ENCODE measurements at places on chromosomes 16 and 17.

- no peak for DNase-seq
Observed at GRCh38 chr17:40145476-40145875, 5.1 kb downstream of the CASC3 start.

DNA sequence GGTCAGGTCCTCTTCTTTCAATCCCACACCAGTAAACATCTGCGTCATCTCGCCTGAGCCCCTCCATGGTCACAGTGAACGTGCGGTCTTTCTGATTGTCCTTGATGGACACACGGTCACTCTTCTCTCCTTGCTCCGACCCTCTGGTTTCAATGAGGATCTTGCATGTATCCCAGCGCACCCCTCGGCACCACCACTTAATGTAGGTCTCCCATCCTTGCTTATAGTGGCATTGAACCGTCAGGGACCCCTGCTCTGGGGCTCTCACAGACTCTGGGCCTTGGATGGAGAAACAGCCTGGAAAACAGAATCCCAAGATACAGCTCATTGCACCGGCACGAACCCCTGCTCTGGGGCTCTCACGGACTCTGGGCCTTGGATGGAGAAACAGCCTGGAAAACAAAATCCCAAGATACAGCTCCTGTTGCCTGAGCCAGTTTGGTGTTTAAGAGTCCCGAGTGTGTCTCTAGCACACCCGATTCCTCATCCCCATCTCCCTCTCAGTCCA is 5.4 kb downstream of the CD300LB start:
- no peak for DNase-seq

- DNase-seq: no peak
Observed at GRCh38 chr16:88550246-88550661, 19.9 kb upstream of the ZC3H18 start.

DNA sequence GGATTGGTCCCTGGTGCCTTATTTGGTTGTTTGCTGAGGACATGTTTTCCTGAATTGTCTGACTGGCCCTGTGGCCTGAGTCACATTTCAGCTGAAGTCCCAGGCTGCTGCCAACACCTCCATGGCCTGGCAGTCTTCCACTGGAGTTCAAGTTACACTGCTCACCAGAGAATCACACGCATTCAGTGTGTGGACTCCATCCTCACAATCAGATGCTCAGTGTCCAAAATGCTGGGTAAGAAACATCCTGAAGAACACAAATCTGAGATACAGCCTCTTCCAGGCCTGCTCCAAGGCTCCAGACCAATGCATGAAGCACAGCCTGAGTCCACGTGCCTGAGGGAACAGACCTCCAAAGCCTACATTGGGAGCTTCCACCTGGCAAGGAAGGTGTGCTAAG is 19.2 kb downstream of the CD300LB start:
- DNase-seq: no peak

DNA sequence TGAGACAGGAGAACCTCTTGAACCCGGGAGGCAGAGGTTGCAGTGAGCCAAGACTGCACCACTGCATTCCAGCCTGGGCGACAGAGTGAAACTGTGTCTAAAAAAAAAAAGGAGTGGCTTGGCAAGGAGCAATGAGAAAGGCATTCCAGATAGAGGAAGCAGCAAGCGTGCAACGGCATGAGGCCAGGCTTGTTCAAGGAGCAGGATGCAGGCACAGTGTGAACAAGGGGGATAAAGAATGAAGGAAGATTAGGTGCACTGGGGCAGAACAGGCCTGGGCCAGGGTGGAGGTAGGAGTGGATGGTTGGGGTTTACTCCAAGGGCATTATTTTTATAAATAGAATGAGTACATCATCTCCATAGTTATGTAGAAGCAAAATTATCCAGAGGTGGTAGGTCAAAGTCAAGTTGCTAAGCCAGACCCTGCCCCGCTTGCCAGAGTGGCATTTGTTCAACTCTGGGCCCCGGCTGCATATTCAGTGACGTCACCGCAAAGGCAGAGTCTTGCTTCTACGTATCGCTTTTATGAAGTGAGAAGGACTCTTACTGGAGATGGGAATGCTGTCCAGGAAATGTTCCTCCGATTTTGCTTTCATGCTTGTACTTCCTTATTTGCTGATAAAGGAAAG is 100.2 kb downstream of the KATNIP start:
- no peak for DNase-seq

DNA sequence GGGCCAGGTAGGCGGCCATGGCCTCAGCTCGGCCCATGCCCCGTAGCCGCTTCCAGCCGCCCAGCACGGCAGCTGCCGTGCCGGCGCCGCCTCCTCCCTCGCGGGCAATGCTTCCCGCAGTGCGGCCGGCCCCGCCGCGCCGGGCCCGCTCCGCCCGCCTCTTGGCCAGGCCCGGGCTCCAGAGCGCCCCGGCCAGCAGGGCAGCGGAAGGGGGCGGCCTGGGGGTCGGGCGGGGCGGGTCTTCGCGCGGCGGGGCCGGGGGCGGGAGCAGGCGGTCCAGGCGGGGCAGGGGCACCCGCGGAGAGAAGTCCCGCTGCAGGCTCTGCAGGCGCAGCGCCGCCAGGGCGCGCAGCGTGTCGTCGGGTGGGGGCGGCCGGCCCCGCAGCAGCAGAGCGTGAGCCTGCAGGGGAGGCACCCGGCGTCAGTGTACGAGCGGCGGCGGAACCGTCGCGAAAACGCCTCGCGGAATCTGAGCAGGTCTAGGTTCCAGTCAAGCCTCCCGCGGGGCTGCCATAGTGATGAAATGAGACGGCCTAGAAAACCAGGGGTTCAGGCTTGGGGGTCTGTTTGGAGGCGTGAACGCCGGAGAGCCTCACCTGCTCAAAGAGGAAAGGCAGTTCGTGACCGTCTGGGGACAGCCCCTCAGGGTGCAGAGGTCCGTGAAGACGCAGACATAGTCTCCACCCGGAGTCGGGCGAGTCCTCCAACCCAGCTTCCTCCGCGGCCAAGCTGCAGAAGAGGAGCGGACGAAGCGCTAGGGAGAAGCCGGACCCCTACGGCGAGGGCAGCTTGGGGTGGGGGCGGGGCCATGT is 6.6 kb downstream of the PLEKHH3 start:
- DNase-seq: peak; percentile 34

DNA sequence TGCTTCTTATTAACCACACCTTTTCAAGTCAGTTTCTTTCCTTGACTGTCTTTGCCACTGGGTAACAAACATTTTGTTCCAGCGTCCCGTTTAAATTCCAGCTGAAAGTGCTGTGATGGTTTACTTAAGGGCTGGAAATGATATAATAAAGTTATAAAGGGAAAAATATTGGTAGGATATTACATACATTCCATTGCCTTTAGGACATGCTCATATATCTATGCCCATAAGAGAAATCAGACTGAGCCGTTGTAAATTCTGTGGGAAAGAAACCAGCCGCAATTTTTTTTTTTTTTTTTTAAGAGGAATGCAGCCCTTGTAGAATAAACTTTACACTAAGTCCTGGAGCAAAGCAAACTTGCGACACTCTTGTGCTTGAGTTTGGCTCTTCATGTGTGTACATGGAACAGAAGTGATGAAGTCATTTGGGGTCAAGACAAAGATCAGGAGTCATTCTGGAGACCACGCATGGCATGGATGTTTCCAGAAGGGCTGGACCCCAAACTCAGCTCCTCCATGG is 210.9 kb downstream of the XYLT1 start:
- DNase-seq: no peak

DNA sequence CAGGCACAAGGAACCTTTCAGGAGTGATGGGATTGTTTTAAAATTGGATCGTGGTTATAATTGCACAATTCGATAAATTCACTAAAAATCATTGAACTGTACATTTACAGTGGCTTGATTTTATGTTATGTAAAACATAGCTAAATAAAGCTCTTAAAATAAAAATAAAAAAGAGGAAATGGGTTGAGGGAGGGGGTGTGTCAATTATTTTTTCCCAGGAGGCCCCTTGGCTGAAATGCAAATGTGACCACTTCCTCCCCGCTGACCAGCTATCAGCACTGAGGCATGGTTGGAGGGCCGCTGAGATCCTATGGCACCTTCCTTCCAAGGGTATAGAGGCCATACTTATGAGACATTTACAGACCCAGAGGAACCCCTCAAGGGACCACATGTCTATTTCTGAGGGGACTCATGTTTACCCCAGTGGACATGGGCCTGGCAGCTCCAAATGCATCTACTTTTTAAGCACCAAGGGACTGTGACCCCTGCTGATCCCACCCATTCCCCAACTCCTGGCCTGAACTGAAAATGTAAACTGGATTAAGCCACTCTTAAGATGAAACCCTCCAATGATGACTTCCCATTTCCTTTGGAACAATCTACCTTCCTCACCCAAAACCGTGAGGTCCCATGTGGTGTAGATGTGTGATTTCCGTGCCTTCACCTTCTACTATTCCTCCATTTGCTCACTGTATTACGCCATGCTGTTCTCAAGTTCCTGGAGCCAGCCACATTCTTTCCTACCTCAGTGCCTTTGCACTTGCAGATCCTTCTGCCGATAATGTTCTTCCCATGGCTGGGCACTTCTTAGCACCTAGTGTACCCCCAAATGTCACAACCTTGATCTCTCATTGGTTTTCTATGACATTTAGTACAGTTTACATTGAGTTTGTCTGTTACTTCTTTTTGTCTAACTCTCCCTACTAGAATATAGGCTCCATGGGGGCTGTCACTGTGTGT is 2.8 kb upstream of the IL21R start:
- DNase-seq: no peak

- DNase-seq: no peak
Observed at GRCh38 chr17:61702450-61702849, 111.4 kb upstream of the NACA2 start.

DNA sequence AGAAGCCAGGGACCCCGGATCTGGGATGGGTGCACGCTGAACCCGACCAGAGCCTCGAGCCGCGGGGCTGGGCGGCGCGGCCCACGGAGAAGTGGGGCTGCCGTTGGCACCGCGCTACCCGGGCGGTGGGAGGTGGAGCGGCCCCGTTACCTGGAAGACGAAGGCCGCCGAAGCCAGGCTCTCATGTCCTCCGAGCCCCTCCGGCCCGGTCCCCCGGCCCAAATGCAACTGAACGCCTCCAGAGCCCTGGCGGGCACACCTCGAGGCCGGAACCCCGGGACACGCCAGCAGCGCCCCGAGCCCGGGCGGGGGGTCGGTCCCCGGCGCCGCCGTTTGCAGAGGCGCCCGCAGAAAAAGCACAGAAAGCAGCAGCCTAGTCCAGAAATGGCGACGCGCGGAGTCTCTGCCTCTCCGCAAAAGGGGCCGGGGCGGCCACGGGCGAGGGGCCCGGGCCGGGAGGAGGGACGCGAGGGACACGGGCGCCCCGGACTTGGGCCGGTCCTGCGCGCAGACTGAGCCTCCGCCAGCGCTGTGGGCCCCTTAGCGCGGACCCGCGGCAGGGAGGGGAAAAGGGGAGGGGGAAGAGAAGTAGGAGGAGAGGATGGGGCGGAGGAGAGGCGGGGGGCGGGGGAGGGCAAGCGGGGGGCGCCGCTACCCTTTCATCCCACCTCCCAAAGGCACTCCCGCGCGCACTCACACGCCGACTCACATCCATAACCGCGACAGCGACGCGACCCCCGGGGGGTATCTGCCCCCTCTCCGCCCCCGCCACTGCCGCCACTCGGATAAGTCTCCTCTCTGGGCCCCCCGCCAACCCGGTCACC is 1.4 kb downstream of the AXIN2 start:
- no peak for DNase-seq

DNA sequence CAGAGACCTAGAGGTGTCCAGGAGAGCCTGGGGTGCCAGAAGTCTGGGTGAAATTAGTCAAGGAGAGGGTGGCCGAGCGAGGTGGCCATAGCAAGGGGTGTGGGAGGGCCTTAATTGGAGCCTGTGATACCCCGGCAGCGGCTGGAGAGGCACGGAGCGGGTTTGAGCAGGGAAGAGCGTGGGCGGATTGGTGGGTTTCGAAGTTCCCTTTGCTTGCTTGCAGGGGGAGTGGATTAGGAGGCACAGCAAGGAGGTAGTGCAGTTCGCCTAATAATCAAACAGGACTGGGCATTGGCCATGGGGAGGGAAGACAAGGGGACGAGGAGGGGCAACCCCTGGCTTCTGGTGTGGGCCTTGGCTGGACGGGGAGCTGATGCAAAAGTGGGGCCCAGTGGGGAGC is 5.4 kb upstream of the FAM83G start:
- no peak for DNase-seq

GRCh38 chr17:72379516-72379915 is 258.7 kb downstream of the SOX9 start:
- no peak for DNase-seq

DNA sequence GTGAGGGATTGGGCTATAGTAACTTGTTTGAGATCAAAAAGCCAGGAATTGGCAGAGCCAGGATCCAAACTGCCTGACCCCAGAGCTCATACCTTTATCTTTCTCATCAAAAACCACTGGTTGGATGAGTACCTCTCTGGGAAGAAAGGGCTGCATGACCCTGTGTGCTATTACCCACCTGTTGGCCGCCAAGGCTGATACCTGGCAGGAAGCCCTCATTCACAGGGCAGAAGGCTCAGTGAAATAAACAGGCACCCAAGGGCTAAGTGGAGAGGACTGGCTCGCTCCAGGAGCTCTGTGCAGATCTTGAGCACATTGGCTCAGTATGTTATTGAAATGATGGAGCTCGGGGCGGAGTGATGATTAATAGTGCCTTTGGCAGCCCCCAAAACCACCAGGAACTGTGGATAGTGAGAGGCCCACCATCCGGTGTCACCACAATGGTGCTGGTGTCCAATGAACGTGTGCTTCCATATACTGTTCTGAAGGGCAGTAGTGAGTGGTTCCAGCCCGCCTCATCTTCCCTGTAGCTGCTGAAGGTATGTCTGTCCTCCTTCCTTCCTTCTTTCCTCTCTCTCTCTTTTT is 197.6 kb downstream of the MSI2 start:
- no peak for DNase-seq

GRCh38 chr17:9606453-9606852 is 30.0 kb downstream of the CFAP52 start:
- no peak for DNase-seq

DNA sequence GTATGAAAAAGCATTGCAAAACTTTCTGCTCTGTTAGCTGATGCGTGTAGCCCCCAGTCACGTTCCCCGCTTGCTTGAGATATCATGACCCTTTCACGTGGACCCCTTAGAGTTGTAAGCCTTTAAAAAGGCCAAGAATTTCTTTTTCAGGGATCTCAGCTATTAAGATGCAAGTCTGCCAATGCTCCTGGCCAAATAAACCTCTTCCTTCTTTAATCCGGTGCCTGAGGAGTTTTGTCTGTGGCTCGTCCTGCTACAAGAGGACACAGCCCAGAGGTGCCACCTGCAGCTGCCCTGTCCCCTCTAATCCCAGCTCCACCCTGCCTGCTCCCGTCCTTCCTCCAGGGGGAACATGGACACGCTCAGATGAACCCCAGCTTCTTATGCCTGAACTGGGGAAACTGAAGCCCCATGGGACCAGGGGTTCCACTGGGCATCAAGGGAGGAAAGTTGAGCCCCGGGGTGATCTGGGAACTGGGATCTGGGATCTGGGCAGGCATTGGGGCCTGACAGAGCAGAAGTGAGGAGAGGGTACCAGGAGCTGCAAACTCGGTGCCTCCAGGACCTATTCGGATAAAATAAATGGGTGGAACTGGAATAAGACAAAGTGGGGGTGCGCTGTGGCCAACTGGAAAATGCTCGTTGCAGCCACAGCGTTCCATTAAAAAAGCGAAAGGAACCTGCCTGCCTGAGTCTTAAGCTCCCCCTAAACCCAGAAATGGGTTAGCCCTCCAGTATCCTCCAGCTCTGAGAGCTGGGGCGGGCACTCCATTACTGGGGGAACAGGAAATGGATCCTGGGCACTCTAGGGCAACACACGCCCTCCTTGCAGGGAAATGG is 19.7 kb downstream of the QPRT start:
- no peak for DNase-seq

- no peak for DNase-seq
Observed at GRCh38 chr16:10907757-10908045, 30.7 kb downstream of the CIITA start.
